ENCODE measurements at places on chromosomes 16 and 17.

DNA sequence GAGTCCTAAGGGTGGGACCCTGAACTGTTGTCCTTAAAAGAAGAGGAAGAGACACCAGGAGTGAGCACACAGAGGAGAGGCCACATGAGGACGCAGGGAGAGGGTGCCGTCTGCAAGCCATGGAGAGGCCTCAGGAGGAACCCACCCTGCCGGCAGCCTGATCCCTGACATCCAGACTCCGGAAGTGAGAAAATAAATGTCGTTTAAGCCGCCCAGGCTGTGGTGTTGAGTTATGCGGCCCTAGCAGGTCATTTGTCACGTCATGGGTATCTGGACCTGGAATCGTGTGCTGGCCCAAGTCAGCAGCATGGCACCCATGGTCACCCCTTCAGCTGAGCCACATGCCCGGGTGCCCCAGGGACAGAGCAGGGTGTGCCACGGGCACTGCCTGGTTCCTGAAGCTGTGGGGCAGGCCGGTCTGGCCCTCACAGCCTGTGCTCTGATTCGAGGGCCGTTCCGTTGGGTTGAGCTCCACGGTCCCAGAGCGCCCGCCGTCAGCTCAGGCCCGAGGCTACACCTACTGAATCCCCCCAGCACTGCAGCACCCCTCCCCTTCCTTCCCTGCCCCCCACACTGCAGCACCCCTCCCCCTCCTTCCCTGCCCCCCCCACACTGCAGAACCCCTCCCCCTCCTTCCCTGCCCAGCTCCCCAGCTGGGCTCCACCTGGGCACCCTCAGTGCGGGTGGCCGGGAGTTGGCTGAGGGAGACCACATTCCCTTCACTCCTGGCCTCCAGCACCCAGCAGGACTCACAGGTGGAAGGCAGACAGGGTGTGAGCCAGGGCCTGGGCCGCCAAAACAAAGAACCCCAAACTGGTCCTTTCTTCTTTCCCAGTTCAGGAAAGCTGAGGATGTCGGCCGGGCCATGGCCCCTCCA, 2.7 kb upstream of the CCDC57 start:
- DNase-seq, result no peak

- DNase-seq, result peak; percentile 86
Observed at GRCh38 chr17:50479522-50480141, 972 bp downstream of the RSAD1 start.

DNA sequence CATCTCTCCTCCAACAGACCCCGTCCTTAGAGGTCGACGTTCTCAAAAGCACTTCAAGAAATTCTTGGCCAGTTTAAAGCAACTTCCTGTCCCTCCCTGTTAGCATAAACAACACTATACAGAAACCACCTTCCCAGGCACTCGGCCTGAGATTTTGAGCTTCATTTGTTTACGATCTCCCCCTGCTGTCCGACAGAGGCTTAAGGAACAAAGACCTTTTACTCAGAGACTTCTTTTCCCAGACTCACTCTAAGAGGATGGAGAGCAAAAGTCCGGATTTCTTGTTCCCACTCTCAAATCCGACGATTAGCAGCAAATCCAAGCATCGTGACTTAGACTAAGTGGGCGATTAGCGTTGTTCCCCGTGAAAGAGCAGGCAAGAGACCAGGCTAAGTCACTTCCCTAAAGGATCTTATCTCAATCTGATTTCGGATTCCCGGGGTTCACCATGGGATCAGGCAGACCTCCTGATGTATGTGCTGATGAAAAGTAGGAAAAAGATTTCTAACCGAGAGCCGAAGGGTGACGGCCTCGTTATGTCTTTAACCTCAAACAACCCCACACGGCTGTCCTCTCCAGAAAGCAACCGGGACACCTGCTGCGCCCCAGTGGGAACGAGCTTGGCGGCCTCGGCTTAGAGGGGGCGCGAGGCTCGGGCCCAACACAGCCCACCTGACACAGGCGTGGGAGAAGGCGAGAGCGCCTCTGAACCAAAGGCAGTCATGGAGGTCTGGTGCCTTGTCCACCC, 598 bp downstream of the INPP5K start:
- peak; percentile 67 for DNase-seq

DNA sequence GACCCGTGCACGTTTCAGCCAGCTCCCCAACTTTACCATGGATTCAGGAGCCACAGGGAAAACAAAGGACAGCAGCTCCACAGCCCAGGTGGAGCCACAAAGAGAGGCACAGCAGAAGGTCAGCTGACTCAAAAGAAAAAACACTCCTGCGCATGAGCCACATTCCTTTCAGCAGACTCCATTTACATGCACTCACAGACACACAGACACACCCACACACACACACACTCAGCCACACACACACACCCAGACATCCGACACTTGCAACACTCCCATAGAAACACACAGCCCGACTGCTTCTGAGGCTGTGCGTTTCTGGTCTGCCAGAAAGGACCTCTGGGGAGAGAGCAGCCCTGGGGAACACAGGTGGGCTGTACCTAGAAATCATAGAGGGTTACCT, 2335.5 kb downstream of the TP53TG3F start:
- DNase-seq, result no peak

GRCh38 chr17:5630434-5630833, 46.1 kb upstream of the NLRP1 start:
- DNase-seq, result no peak

DNA sequence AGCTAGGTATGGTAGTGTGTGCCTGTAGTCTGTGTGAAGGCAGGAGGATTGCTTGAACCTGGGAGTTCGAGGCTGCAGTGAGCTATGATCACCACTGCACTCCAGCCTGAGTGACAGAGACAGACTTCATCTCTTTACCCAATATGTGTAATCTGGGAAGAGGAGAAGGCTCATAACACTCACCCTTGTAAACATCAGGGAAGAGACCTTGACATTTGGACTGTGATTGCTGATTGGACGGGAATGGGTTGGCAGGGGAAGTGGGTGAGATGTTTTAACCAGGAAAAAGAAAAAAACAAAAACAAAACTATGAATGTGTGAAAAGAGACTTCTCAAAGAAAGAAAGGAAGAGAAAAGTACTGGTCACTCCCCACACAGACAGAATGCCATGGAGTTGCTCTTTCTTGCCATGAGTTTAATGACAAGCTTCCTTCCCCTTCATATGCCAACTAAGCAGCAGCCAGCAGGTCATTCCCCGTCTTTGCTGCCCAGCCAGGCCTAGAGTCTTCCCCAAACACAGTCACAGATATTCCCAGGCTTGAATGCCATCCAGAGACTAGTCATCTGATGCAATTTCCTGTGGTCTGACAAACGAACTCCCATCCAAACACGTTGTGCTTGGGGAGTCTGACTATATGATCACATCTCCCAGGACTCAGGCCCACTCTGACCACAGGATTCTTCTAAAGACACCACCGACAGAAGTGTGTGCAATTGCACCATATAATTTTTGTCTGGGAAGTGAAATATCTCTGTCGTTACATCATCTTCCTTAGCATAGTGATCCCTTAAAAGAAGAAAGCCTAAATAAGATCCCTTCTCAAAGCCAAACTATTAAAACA, 3.6 kb upstream of the XAF1 start:
- DNase-seq, result peak; percentile 60

DNA sequence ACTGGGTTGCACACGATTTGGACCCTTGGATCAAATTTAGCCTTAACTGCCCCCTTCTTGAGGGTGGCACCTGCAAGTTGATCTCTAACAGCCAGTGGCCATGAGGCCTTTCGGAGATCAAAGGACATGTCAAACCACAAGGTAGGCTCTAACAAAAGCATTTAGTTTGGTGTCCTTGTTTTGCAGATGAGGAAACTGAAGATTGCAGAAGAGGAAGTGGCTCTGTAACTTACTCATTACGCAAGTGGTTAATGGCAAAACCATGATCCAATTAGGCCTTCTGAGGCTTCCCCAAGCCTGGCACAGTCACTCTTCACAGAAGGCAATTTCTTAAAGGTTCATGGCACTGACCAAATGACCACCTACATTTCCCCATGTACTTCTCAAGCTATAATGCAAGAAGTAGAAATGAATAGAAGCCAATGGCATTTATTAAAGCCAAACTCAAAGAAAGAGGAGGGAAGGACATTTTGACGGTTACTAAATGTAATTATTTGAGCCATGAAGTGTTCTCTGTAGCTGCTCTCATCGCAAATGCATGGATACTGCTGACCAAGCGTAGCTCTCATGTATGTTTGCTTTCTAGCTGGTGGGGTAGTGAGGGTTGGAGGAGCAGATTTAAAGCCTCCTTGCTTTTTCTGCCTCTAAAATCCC, 32.8 kb upstream of the ABCC12 start:
- DNase-seq, result no peak

DNA sequence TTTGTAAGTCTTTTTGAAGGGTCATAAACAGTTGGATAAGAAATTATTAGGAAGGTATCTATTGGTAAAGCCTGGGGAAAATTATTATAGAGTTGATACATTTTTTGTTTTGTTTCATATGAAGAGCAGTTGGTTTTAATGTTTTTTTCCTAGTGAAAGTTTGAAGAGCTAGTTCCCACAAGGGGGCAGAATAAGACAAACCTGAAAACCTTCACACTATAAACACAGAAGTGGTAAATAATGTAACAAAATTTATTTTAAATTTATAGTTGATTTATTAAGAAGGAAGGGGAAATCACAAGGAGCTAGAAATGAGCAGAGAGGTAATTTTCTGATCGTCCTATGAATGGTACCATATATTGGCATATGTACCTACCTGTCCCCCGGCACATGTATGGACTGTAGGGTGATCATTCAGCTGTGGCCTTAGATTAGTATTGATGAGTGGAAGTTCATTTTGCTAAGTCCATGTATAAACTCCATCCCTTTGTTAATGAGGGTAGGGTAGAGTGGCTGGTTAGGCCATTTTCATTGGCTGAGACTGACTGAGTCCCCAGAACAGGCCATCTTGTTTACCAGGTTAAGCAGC, 116.3 kb downstream of the TANC2 start:
- DNase-seq, result no peak

GRCh38 chr17:65457183-65457582, 104.3 kb downstream of the AXIN2 start:
- DNase-seq, result no peak

DNA sequence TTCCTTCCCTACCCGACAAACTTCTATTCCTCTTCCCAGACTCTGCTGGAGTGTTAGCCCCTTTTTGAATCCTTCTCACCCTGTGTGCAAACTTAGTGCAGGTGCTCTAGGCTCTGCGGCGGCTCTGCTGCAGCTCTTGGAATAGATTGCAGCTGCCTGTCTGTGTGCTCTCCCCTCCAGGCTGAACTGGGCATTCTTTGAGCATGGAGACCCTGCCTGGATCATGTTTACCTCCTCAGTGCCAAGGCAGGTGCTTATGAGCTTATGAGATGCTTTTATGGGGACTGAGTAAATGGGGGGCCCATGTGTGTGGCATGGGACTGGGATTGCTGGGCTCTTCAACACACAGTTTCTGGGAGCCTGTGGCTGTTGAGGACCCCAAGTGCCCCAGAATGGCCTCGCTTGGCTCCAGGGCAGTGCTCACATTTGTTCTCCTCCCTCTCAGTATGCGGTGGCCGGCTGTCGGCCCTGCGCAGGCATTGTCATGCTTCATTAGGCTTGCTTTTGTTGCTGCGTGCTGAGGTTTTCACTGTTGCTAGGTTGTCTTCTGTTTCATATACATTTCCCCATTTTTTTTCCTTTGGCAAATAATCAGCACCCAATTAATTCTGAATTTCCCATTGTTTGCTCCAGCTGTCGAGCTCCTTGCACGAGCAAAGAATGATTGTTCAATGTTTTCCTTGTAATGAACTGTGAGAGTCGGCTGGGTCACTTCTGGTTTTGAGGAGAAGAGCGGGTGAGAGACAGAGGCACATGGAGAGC, 185.5 kb upstream of the NLRP1 start:
- peak; percentile 54 for DNase-seq

GRCh38 chr16:54546521-54546920, 259.9 kb upstream of the IRX3 start:
- DNase-seq, result peak; percentile 50

DNA sequence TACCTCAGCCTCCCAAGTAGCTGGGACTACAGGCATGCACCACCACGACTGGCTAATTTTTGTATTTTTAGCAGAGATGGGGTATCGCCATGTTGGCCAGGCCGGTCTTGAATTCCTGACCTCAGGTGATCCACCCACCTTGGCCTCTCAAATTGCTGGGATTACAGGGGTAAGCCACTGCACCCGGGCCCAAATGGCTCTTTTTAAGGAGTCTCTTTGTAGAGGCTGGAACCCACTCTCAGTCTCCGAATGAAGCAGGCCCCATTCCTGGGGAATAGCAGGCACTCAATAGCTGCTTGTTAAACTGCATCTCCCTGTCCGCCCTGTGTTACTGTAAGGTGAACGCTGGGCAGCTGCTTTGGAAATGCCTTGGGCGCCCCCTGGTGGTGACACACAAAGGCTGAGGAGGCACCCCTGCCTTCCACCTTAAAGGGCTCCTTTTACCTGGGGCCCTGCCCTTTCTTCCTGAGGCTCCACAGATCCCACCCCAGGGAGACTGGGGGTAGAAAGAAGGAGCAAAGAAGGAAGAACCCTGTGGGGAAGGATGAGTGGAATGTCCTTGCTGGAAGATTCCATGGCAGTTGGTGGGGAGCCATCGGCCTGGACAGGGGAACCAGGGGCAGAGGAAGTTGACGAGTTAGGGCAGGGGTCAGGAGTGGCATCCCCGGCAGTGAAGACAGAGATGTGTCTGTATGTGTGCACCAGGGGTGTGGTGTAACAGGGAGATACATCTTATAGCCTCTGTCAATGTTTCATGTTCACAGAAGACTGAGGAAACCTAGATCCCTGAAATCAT, 6.1 kb upstream of the SP2 start:
- DNase-seq, result peak; percentile 88

GRCh38 chr16:71893888-71894228, 1.5 kb upstream of the IST1 start:
- no peak for DNase-seq

DNA sequence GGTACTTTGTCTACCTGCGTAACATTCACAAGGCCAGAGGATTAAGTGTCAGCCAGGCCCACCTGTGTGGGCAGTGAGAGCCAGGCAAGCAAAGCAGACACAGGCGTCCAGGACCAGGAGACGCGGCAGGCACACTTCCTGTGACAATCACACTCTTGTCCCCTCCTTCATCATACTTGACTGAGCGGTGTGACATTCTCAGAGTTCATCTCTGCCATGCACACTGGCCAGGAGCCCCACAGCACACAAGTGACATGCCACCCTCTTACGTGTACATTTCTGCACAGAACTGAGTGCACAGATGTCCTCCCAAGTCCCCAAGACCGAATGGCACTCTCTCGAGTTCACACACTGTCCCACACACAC, 8.7 kb downstream of the PPP1R9B start:
- DNase-seq, result no peak

DNA sequence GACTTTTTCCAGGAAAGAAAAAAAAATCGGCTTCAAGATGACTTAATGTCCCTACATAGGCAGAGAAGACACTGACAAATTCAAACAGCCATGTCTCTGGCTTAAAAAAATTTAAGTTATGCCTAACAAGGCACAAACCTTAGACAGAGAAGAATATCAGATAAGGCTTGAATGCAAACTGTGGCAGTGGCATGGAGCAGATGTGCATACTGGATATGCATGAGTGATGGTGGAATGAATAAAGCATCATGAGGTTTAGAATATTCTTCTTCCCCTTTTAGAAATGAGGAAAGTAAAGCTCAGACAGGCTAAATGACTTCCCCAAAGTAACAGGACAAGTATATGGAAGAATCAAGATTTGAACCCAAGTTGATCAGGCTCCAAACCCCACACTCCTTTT, 23.2 kb upstream of the WSCD1 start:
- no peak for DNase-seq

- no peak for DNase-seq
Observed at GRCh38 chr16:86391486-86391885, 118.8 kb upstream of the FOXF1 start.
